ENCODE measurements at places on chromosomes 1 and 21.

DNA sequence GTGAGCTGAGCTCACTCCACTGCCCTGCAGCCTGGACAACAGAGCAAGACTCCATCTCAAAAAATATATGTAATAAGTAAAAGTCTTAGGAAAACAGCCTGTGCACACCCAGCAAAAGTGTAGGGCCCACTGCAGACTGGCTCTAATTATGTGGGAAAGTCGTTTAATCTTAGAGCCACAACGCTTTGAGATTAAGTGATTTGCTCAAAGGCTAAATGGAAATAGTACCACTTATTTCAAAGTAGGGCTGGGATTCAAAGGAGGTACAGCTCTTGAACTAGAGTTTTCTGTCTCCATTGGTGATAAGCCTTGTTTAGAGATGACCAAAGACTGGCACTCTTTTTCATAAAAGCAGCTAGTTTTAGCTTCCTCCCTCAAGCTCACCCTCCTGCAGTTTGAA, 2.2 kb downstream of the TACSTD2 start:
- DNase-seq = no peak

DNA sequence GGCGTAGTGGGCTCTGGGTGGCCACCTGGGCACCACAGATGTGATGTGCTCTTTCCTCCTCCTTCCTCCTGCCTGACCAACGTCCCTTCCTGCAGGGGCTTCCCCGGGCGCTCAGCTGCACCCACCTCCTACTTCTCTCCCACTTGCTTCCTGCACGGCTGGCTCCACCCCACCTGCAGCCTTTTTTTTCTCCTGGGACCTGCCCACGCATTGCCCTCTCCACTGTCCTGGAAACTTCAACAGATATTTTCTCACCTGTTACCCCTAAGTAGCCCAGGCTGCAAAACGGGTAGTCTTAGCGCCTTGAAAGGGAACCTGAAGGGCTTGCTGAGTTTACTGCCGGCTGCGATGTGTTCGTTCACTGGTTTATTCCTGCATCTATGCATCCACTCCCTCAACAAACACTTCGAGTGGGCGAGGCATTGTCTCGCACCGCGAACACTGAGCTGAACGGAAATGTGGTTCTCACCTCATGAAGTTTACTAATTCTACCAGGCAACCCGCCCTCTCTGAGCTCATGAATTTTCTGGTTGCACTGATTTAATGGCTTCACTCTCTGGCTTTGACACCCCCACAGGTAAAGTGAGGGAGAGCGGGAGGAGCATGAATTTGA, 23.6 kb downstream of the ZBTB18 start:
- no peak for DNase-seq

GRCh38 chr1:175808573-175808972, 65.2 kb upstream of the TNR start:
- no peak for DNase-seq

DNA sequence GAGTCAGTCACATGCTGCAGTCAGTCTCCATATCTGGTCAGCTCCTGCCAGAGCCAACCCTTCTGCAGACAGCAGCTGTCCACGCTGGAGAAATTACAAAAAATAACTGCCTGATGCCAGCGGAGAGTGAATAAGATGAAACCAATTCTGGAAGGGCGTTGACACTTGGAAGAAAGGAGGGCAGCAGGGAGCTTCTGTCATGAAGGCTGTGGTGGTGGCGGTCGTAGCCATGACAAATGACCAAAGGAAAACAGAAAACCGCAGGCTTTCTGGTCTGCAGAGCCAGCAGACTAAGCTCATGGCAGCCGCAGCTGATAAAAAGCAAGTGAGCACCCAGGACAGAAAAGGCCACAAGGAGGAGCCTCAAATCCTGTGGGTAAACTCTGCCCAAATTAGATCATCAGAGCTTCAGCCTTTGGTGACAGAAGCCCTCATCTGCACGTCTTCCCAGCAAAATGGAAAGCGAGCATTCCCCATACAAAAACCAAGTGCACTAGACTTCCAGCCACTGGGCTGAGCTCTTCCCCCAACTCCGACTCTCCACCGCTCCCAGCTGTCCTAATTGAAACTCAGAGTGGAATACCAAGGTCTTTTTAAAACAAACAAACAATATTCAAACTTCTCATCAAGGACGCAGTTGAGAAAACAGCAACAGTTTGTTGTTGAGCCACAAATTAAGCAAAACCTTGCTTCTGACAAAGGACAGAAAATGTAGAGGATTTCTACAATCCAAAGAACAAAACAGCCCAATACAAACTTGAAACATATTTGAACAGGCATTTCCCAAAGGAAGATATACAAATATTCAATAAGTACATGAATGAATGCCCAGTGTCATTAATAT, 28.7 kb downstream of the RSPH1 start:
- peak; percentile 50 for DNase-seq

- DNase-seq = no peak
Observed at GRCh38 chr1:232558954-232559353, 71.0 kb downstream of the SIPA1L2 start.

DNA sequence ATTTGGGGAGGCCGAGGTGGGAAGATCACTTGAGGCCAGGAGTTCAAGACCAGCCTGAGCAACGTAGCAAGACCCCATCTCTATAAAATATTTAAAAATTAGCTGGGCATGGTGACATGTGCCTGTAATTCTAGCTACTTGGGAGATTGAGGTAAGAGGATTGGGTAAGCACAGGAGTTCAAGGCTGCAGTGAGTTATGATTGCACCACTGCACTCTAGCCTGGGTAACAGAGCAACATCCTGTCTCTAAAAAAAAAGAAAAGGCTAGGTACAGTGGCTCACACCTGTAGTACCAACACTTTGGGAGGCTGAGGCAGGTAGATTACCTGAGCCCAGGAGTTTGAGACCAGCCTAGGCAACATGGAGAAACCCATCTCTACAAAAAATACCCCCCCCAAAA, 35.7 kb upstream of the RCC1 start:
- DNase-seq = no peak

GRCh38 chr1:244865028-244865371, 657 bp upstream of the HNRNPU start:
- peak; percentile 75 for DNase-seq

- DNase-seq = no peak
Observed at GRCh38 chr1:152061952-152062351, 25.1 kb upstream of the S100A11 start.

DNA sequence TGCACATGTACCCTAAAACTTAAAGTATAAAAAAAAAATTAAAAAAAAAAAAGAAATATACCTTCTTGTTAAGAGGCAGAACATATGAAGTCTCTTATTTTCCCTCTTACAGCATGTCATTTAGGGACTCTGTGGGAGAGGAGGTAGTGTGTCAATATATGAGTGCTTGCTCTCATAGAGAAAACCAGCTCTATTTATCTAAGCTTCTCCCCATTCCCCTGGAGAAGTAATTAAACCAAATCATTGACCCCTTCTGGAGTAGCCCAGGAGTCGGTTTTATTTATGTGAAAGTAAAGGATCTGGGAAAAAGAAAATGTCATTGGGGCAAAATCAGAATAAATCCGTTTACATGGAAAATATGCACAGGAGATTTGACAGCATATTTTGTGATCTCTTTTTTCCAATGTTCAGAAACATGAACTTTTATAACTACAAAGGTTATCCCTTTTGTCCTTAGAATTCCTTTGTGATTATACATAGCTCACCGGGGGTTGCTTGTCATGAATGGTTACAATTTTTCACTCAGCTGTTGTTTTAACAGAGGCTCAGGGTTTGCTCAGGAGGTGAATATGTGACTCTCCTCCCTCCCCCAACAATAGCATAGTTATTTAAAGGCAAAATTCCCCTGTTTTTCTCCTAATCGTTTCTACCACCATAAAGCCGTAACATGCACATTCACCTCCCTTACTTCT, 114.5 kb upstream of the C1orf21 start:
- DNase-seq = no peak

GRCh38 chr1:75126611-75127101, 7.5 kb upstream of the LHX8 start:
- no peak for DNase-seq

- no peak for DNase-seq
Observed at GRCh38 chr1:210770396-210770984, 363.5 kb downstream of the KCNH1 start.

DNA sequence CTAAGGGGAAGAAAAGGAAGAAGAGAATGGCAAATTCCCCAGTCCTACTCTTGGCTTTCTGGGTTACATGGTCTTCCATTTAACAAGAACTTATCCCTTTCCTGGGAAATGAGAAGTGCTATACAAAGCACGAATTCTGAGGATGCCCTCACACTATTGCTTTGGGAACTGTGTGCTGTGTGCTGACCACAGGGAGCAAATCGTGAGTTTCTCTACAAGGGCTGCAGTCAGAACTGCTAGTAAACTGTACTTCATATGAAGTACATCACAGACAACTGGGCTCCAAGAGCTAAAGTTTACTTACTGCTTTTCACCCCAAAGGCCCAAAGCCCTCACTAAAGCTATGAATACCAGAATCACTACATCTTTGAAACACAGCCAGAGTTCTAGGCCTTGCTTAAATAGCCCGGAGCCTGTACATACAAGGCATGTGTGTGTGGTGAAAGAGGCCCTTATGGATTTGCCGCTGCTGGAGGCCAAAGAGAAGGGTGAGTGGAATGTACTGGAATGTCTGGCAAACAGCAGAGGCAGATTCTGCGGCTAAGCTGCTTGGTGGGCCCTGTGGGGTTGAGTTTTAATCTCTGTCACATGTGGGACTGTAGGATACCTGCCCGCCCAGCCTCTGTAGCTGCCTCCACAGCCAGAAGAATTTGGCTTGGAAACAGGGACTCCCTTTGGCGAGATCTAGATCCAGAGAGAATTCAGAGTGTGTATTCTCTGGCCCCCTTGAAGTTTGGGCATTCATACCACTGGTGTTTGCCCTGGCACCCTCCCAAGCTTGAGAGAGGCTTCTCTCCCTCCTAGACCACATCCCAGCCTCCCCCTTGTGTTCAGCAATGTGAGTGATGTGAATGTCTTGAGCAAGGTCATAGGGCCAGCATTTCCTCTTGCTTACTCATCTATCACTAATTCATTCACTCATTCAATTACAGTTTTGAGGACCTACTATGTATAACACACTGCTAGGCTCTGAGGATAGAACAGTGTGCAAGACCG, 21.9 kb upstream of the TRIM67 start:
- DNase-seq = peak; percentile 70

DNA sequence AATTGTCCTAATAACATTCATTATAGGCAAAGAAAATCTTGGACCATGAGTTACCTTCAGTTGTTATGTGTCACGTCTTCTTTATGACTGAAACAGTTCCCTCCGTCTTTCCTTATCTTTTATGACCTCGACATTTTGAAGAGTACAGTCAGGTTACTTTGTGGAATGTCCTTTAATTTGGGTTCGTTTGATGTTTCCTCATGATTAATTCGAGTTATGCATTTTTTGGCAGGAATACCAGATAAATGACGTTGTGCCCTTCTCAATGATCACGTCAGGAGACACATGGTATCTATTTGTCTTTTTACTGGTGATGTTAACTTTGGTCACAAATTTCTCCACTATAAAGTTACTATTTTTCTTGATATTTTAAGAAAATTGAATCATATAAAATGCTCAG, 17.3 kb upstream of the KLF17 start:
- DNase-seq = no peak

- no peak for DNase-seq
Observed at GRCh38 chr1:118977600-118977999, 10.5 kb downstream of the TBX15 start.

- DNase-seq = no peak
Observed at GRCh38 chr1:53696571-53696970, 42.4 kb downstream of the GLIS1 start.

DNA sequence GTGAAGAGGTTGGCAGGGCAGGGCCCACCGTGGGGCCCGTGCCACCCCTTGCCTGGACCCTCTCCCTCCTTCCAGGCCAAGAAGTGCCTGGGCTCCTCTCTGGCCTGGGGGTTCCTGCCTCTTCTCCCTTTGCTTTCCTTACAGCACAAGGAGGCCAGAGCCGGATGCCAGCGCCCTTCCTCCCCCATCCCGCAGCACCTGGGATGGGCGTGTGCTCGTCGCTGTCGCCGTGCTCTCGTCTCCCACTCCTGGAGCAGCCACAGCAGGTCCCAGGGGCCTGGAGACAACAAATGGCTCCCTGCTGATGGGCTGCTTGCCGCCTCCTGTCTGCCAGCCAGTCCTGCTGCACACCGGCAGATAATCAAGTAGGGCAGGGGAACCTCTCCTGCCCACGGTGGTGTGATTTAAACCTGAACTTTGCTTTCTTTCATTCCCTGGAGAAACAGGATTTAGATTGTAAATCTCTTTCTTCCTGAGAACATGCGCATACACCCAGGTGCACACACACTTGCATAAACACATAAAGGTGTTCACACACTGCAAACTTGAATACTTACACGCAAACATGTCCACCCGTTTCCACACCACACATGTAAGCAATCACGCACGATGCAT, 50.8 kb upstream of the POU3F1 start:
- no peak for DNase-seq

- no peak for DNase-seq
Observed at GRCh38 chr1:118918230-118918939, 69.8 kb downstream of the TBX15 start.

- DNase-seq = no peak
Observed at GRCh38 chr1:8455700-8456307, 137.9 kb downstream of the SLC45A1 start.

- DNase-seq = no peak
Observed at GRCh38 chr1:117928881-117929342, 509 bp downstream of the GDAP2 start.

DNA sequence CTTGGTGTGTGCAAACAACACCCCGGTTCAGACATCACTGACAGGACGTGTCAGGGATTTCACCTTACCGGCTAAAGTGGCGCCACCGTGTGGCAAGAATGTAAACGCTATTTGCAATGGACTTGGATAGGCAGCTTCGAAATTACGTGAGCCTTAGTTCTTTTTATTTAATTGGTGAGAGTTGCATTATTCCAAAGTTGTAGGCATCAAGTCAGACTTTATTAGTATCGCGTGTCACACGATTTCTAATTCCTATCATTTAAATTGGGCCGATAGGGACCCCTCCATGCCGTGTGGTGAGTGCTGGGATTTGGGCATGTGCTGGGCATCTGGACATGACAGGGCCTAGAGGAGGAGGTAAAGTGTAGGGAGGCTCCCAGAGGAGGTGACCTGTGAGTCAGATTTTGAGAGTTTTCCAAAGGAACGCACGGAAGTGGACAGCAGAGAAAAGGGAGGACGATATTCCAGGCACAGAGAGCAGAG, 14.5 kb upstream of the CPT2 start:
- DNase-seq = peak; percentile 80

Measured in right hindlimb (tissue), 1 donor.